Activated CD4-positive, CD25-positive, alpha-beta regulatory T cell (primary cell): ENCODE measurements at places on chromosomes 4 and X.

GRCh38 chr4:103075894-103076746, 441 bp downstream of the SLC9B2 start:
- peak; percentile 52 for DNase-seq

GRCh38 chr4:17562157-17562556, 14.8 kb upstream of the LAP3 start:
- no peak for DNase-seq

GRCh38 chr4:2066011-2066551, 7.0 kb downstream of the NAT8L start:
- DNase-seq, result no peak

DNA sequence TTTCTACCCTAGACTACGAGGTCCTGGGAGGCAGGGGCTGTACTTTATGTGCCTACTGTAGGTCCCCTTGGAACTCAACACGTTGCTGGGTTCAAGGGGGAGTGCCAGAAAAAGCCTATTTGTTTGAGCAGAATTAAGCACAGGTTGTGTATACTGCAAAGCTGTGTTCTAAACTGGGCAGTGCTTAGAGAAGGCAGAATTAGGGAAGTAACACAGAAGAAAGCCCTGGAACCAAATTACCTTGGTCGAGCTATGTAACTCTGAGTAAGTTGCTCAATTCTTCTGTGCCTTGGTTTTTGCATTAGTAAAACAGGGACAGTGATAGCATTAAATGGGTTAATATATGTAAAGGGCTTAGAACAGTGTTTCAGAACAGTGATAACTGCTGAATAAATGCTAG, 245.0 kb upstream of the SFRP2 start:
- DNase-seq, result no peak

- no peak for DNase-seq
Measured at GRCh38 chrX:151828439-151829080, 84.1 kb upstream of the MAGEA4 start.

GRCh38 chrX:40483502-40483901, 97.3 kb upstream of the ATP6AP2 start:
- no peak for DNase-seq

GRCh38 chr4:140151699-140152012, 2.3 kb downstream of the MAML3 start:
- peak; percentile 24 for DNase-seq

DNA sequence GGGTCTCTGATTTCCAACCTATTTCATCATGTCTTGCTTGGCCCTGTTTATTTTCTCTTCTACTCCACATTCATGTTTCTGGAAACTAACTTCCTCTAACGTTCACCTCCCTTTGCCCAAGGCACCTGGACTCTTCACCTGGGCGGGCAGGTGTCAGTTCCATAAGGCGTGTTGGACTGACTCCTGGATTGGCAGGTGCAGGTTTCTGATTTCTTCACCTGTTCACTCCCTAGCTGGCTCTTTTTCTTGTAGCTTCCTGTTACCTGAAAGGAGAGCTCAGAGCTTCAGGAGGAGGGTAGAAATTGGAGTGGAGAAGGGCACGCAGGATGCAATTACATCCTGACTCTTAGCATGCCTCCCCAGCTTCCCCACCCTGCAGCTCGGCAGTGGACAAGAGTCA, 350.8 kb upstream of the KLF3 start:
- DNase-seq, result no peak

DNA sequence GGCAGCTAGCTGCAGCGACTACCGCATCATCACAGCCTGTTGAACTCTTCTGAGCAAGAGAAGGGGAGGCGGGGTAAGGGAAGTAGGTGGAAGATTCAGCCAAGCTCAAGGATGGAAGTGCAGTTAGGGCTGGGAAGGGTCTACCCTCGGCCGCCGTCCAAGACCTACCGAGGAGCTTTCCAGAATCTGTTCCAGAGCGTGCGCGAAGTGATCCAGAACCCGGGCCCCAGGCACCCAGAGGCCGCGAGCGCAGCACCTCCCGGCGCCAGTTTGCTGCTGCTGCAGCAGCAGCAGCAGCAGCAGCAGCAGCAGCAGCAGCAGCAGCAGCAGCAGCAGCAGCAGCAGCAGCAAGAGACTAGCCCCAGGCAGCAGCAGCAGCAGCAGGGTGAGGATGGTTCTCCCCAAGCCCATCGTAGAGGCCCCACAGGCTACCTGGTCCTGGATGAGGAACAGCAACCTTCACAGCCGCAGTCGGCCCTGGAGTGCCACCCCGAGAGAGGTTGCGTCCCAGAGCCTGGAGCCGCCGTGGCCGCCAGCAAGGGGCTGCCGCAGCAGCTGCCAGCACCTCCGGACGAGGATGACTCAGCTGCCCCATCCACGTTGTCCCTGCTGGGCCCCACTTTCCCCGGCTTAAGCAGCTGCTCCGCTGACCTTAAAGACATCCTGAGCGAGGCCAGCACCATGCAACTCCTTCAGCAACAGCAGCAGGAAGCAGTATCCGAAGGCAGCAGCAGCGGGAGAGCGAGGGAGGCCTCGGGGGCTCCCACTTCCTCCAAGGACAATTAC, 1.4 kb downstream of the AR start:
- no peak for DNase-seq

DNA sequence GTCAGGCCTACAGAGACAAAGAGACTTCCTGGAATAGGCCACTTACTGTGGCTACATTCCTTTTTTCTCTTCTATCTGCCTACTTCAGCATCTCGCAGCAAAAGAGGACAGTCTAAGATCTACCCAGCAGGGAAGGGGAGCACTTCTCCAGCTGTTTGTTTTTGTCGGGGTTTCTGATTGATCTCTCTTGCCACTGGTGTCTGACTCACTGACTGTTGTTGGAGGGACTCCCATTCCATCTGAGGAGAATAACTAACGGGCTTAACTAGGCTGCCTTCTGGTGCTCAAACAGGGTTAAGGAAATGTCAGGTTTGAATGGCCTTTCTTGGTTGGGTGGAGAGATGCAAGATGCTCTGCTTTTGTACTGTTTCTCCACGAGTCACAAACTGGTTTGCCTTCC, 100.2 kb upstream of the TMEM164 start:
- DNase-seq, result no peak

- no peak for DNase-seq
Measured at GRCh38 chr4:37981425-37981824, 21.2 kb downstream of the PTTG2 start.

GRCh38 chr4:33975995-33976394, 2268.3 kb downstream of the ARAP2 start:
- DNase-seq, result no peak

DNA sequence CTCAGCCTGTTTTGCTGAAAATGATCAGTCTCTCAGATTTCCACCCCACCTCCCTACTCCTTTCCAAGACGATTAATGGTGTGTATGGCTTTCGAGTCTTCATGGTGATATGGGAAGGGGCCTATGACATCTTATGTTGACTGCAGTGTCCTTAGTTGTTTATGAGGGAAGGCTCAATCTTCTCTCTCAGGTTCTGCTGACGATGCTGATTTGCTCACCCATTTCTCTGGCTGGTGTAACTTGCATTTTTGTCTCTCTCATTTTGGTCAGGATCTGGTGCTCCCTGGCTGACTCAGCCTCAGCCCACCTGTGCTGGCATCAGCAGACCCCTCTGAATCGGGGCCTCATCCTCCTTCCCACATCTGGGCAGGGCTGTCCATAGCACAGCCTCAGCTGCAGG, 31.4 kb upstream of the XAGE2 start:
- no peak for DNase-seq

DNA sequence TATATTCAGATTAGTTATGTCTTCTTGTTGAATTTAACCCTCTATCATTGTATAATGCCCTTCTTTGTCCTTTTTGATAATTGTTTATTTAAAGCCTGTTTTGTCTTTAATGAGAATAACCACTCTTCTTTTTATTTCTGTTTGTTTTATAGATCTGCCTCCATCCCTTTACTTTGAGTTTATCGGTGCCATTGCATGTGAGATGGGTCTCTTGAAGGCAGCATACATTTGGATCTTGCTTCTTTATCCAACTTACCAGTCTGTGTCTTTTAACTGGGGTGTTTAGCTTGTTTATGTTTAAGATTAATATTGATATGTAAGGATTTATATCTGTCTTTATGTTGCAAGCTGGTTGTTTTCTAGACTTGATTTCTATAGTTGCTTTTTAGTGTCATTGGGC, 115.8 kb downstream of the RTL3 start:
- DNase-seq, result no peak

GRCh38 chr4:40492691-40493090, 137.0 kb downstream of the RBM47 start:
- DNase-seq, result no peak

GRCh38 chr4:6469898-6470501, 2.4 kb downstream of the PPP2R2C start:
- no peak for DNase-seq

- DNase-seq, result no peak
Measured at GRCh38 chrX:26631385-26631784, 415.4 kb downstream of the MAGEB5 start.

DNA sequence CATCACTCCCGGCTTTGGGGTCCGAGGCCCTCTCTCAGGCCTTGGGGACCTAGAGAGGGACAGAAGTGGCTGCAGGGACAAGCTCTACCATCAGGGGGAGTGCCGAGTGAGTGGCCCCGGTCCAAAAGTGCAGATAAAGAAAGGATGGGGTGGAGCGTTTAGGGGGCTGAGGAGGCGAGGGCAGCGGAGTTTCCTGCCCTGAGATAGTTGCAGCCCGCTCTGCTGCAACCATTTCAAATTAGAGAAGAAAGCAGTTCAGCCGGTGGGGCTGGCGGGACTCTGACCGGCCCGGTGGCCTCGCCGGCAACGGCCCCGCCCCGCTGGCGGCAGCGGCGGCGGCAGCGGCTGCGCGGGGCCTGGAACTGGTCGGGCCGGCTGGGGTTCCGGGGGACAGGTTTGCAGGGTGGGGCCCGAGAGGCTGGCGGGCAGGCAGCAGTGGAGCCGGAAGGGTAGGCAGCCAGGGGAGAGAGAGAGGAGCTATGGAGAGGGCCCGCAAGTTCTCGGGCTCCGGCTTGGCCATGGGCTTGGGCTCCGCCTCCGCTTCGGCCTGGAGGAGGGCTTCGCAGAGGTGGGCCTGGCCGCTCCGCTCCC, 7.6 kb downstream of the DLG3 start:
- DNase-seq, result peak; percentile 23

- no peak for DNase-seq
Measured at GRCh38 chrX:53939127-53939526, 105.1 kb downstream of the PHF8 start.
